Tibial nerve (tissue), 4 donors: ENCODE measurements at places on chromosomes 6 and 20. TPM values are rescaled to one million over a fixed set of nuclear protein-coding genes. Genes with fewer than 3 reads are reported as not detected.

TMEM244 gene
- not detected for total RNA-seq

SPEF1 gene
- total RNA-seq: not detected

HSP90AB1 gene
- 536 TPM for total RNA-seq

SMLR1 gene
- total RNA-seq: not detected

DCDC2 gene
- total RNA-seq: not detected

OTOR gene
- total RNA-seq: not detected

DNA sequence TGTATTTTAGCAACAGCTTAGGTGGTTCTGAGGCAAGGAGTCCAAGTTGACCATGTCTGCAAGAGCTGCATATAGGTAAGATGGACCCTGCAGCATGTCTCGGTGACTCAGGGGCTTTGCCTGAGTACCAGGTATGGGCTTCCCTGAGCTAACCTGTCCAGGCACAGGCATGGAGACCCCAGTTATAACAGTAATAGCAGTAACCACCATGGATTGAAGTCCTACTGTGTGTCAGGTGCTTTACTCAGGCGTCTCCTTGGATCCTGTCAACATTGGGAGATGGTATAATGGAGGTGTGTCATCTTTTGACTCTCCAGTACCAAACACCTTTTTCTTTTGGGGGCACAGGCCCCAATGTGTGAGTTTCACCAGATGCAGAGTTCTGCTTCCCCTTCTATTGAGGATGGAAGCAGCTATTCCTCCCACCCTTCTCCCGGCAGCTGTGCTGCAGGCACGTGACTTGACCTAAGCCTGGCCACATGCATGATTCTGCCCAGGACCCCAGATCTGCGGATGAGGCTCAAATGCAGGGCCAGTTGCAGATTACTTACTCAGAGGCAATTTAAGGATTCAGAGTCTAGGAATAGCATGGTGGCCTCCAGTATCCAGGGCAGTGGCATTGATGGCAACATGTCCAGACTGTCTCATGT lies 13.8 kb downstream of the TREM1 start:
- no peak for DNase-seq

- no peak for DNase-seq
These were observed 420.1 kb upstream of the BTBD3 start for GRCh38 chr20:11497545-11497944.

ADGB gene
- not detected for total RNA-seq

ADGRF4 gene
- not detected for total RNA-seq

DNA sequence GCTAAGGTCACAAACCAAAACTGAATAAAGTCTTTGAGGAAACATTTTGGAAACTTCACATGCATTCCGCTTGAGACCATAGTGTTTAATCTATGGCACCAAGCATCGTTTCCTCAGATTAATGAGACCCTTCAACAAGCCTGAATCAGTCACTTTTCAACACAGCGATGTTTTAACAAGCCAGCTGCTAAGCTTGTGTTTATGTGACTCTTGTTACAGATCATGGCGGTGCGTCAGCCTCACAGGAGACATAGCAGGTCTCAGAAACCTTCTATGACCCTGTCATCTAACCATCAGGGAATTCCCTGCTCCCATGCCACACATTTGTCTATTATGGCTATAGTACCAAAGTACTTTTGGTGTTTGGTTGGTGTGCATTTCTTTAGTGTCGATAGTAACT lies 57.2 kb downstream of the MTFR2 start:
- no peak for DNase-seq

GRCh38 chr20:49697071-49697470 lies 16.6 kb downstream of the B4GALT5 start:
- no peak for DNase-seq

PRL gene
- not detected for total RNA-seq

DNA sequence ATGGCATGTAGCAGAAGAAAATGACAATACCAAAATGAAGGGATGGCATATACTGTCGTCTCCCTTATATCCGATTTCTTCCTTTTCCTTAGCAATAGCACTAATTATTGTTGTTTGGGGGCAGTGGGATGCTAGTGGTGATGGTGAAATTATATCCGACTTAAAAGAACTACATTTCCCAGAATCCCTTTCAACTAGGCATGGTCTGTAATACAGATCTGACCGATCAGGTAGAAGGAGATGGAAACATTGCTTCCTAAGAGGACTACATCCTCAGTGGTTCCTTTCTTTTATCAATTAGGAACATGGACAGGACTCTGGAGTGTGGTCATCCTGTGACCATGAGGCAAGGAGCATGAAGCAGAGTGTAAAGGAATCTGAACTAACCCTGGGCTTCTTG lies 532.6 kb downstream of the CBLN4 start:
- DNase-seq: no peak

DNA sequence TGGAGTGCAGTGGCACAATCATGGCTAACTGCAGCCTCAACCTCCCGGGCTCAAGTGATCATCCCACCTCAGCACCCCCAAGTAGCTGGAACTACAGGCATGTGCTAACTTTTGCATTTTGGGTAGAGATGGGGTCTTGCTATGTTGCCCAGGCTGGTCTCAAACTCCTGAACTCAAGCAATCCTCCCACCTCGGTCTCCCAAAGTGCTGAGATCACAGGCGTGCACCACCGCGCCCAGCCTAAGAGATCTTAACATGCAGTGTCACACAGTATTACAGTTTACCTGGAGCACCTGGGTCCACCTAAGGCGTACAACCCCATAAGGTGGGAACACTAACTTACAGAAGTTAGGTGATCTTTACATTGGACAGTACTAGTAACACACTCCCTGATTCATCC lies 29.5 kb downstream of the TMEM242 start:
- DNase-seq: no peak

DNA sequence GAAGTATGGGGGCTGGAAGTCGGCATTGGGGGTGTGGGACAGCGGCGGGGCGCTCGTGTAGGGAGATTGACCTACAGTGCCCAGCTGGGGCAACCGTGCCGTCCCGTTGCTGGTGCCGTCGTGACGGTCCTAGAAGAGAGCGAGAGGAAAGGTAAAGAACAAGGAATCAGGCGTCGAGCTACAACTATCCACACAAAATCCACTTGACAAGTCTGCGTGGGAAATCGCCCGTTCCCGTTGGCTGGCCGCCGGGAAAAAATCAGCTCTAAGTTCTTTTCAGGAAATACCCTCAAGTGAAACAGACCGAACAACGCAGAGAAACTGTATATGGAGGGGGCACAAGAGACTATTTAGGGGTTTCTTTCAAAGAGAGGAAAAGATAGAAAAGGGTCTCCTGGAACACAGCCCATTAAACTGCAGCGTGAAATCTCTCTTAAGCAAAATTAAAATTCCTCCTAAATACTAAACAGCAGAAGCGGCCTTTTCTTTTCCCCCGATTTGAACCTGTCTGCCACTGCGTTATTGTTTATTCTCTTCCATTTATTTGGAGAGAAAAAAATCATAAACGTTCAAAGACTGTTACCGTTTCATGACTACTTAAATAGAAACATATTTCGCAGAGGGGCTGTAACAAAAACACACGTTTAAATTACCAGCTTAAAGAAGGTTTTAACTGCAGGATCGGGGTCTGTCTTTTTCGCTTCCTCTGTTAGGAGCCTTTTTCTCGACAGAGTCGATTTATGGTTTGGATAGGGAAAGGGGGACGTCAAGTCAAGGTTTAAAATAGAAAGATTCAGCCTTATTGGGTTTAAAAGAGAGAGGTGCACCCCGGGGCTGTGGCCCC lies 4.4 kb downstream of the TFAP2A start:
- no peak for DNase-seq

DNA sequence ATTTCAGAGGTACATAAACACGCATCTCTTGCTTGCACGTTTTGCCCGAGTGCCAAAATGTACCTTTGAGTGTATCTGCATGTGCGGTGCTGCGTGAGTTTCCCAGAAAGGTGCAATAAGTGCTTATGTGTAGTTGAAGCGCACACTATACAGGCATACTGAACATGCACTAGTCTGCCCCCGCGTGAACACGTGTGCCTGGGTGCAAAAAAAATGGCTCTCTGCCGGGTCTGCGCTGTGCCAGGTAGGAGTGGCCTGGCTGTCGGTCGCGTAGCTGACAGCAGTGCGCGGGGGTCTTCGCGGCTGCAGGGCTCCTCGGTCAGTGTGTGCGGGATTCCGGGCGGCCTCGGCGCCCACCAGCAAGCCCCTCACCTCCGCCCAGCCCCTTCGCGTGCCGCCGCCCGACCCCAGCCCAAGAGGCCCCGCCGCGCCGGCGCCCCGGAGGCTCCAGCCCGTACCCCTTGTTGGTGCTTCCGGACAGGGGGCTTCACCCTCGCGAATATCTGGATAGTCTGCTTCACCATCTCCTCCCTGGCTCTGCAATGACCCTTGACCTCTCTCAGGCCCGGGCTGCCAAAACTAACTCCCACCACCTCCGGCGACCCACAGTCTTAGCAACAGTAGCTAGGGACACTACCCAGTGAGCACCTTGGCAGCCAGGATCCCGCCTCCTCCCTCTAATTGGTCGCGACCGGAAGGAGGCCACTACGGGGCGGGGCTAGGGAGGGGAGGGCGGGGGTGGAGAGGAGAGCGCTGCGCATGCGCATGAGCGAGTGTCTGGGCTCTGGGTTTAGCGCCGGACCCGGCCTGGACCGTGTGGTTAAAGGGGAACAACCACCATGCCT lies at the start of gene KIF6:
Gene KIF6, minus strand, starts transcription at position 622 of the 845 bp plus-strand sequence. Its CDS starts 98 bp downstream, at position 524.
- peak; percentile 81 for DNase-seq

DNA sequence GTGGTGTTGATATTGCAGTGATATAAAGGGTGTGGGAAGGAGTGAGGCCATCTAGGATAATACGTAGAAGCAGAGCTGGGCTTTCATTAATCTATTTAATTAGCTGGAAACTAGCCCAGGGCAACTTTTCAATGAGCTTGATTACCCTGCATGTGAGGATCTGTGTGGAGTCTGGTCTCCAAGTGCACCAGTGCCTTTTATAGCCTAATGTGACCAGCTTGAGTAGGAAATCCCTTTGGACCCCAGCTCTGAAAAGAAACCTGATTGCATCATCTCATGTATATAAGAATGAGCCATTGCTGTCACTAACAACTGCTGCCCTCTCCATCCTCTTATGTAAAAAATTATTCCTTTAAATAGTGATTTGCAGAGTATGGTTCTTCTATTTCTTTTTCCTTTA lies 72.6 kb downstream of the CD109 start:
- DNase-seq: no peak

DNA sequence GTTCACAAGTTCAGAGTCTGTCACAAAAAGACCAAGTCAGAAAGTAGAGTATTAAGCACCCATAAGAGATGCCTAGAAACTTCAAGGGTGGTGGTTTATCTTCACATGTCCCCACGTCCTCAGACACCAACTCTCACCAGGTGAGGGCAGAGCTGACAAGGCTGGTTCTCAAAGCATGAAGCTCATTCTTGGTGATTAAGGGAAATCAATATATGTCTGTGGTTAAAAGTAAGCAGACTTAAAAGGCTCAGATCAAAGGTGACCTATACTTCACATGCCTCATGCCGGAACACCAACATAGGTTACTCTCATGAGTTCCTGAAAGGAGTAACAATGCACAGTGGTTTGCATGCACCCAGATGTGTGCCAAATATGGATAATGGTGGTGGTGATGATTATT lies 27.0 kb downstream of the IL17A start:
- DNase-seq: no peak

RIPK1 gene
- total RNA-seq: 20.7 TPM

DNA sequence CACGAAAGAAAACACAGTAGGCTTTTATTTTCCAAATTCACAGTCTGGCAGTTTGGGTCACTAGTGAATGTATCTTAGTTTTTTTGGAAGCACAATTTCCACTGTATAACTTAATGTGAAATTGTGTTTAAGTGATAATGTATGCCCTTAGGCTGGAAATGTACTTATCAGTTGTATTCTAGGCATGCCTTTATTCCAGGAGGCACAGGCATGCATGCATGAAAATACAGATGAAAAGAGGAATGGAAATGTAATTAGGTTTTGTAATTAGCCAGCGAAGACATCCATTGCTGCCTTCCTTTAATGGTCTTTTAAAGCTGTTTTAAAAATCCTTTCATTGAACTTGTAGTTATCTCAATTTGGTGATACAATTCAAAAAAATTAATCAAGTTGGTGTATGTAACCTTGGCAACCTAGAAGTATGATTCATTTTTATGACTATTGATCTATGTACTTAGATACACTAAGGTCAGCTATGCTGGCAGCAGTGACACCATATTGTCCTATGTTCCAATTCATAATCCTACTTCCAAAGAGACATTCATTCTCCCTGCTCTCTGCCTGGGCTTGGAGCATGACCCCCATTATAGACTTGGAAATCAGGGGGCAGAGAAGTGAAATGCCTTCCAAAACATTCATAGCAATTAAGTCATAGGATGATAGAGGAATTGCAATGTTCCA lies 73.1 kb downstream of the SNAP25 start:
- no peak for DNase-seq

SSTR4 gene
- not detected for total RNA-seq

GRCh38 chr20:8901237-8902025 lies 167.5 kb upstream of the PLCB4 start:
- peak; percentile 12 for DNase-seq
